Osteoblast (primary cell): ENCODE measurements at places on chromosomes 4 and X.

GRCh38 chrX:133881893-133882292 lies 103.5 kb downstream of the GPC3 start:
- DNase-seq: no peak

DNA sequence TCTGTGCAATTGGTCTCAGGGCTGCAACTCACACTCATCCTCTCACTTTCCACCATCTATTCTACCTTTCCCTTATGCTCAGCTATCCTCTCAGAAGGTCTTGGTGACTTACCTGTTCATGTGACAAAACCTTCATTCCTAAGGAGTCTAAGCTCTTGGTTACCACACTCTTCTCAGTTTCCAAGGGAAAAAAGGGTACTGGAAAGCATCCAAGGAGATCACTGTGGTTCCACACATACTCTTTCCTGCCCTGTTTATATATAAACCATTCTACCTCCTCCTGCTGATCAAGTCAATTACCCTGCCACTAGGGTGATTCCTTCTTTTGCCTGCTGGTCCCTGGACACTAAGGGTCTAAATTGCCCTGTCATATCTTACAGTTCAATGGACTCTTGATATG lies 57.2 kb upstream of the MAML3 start:
- DNase-seq: no peak

DNA sequence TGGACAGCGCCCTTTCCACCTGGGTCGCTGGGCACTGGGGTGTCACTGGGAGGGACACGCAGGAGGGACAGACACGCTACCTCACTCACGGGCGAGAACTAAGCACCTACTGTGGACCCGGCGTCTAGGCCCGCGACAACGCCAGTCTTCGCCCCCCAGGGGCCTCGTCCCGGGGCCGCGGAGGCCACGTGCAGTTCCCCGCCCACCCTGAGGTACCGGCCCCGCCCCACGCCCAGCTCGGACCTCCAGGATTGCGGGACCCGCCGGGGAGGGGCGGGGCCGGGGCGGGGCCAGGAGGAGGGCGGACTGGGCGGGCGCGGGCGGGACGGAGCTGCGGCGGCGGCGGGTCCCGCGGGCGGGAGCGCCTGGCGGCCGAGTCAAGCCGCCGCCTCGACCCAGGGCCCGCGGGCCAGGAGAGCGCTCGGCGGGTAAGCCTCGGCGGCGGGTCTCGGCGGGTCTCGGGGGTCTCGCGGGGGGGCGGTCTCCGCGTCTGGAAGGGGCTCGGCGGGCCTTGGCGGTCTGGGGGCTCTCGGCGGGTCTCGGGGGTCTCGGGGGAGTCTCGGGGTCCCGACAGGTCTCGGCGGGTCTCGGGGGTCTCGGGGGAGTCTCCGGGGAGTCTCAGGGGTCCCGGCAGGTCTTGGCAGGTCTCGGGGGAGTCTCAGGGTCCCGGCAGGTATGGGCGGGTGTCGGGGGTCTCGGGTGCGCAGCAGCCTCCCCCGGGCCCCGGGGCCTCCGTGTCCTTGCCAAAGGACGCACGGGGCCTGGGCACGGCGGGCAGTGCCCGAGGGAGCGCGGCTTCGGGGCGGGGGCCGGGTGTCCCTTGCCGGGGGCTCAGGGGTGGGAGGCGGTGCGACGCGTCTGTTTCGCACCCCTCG lies at the start of gene SH3BP2:
TSS of gene SH3BP2 (plus strand) at position 375 of the 875 bp plus-strand sequence. CDS start 27,533 bp downstream, outside the sequence.
- peak; percentile 97 for DNase-seq

DNA sequence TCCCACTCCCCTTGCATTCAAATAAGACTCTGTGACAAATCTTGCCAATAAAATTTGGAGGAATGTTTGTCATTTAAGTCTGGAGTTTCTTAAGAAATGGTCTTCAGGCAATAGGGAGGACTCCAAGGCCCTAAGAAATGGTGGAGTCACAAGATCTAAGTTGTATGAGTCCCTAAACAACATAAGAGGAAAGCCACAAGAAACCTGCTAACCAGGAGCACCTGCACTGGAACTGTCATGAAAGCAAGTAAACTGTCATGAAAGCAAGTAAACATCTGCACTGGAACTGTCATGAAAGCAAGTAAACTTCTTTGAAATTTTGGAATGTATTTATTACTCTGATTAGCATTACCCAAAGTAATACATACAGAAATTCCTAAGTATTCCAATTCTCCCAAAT lies 3.5 kb downstream of the CNOT6L start:
- no peak for DNase-seq

DNA sequence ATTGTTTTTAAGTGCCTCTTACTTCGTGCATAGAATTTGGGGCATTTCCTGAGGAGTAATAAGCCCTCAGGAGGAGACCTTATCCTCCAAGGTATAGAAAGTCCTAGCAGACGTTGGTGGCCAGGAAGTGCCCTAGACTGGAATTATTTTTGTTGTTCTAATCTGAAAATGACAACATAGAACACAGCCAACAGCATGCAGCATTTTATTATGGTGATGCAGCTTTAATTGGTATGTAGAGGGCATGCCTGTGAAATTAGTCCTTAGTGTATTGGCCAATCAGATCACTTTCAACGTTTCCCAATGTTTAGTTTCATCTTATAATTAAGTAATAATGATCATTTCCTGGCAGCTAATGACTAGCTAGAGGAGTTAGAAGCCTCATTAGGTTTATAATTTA lies 199.2 kb downstream of the SHROOM3 start:
- DNase-seq: peak; percentile 53

DNA sequence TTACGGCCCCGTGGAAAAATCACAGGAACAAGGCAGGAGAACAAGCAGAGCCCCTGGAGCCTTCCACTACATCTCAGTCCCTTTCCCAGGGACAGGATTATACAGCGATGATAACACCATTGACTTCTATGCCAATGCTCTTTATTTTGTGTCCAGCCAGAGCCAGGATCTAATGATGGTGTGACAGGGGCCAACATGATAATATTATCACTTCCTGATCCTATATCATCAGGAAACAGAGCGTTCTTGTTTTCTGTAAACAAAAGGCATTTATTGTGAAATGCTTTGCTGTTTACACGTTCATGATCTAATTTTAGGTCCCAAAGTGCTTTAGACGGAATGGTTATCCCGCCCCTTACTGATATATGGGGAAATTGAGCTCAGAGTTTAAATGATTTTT lies 12.8 kb downstream of the TMPRSS11E start:
- DNase-seq: no peak

DNA sequence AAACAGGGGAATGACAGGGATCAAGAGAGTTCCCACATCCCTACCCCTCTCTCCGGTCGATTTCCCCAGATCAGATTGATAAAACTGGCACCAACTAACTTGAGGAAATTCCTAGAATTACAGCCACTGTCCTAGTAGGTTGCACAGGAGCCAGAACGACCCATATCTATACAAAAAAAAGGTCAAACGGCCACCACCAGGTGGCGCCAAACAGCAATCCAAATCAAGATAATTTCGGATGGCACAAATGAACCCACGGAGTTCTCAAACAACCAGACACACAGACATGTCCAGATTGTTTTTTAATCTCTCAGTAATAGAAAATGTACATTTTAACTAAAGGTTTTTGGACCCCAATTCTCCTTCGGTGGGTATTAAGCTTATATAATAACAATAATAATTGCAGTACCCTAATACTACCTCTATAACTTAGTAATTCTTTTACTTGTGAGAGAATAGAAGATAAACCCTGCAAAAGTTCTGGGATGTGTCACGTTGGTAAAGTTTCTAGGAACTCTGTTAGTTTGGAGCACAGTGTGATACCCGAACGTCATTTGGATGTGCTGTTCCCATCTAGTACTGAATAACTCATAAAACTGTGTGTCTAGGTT lies 212.6 kb downstream of the SPOCK3 start:
- no peak for DNase-seq

- DNase-seq: no peak
Measured at GRCh38 chr4:42501624-42502401, 104.5 kb downstream of the SHISA3 start.

- DNase-seq: no peak
Measured at GRCh38 chr4:113901994-113902787, 77.3 kb downstream of the ARSJ start.

- DNase-seq: no peak
Measured at GRCh38 chr4:1952719-1953118, 56.1 kb downstream of the NELFA start.

DNA sequence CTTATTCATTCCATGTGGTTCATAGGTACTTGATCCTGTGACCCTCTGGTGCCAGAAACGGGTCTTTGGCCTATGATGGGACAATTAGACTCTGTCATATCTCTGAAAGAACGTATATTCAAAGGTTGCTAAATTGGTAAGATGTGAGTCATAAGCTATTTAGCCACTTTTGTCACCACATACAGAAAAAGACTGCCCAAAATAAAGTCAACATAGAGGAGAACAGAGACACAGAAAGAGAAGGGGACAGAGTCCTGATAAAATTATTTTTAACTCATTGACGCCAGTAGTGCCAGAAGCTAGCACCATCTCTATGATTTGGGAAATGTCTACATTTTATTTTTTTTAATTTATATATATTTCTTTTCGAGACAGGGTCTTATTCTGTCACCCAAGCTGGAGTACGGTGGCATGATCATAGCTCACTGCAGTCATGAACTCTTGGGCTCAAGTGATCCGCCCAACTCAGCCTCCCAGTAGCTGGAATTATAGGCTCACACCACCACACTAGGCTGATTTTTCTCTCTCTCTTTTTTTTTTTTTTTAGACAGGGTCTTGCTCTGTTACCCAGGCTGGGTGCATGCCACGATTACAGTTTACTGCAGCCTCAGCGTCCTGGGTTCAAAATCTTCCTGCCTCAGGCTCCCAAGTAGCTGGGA lies 92.1 kb upstream of the COX18 start:
- peak; percentile 68 for DNase-seq

- DNase-seq: peak; percentile 34
Measured at GRCh38 chr4:122617597-122618593, 3.0 kb downstream of the IL21 start.

GRCh38 chr4:478373-478772 lies 20.6 kb downstream of the ZNF721 start:
- no peak for DNase-seq

DNA sequence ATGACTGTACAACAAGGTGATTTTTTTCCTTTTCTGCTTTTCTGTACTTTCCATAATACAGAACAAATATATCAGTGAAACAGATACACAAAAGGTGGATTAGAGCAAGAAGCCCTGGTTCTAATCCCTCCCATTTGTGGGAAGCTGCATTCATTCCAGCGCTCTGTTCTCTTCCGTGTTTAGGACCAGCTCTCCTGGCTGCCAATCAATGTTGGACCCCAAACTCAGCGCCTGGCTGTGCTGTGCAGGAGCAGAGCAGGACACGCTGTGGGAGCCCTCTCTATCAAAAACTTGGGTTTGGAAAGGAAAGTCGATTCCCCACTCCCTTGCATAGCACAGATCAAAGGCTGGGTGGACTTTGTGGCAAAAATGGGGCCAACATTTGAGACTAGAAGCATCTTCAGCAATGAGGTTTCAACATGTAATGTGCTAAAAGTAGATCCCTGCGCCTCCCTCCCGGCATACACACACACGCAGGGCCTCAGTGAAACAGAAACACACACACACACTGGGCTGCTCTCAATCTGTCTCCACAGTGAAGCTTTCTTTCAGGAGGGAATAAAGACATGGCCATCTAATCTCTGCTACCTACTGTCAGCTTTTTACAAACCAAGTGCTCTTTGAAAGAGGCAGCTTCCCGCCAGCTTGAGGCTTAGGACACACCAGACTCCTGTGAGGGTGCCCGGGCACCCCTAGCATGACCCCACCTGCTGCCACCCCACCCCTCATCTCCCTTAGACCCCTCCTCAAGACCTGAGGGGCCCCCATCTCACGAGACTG lies 12.2 kb downstream of the WDR1 start:
- DNase-seq: peak; percentile 76

- DNase-seq: no peak
Measured at GRCh38 chr4:188414441-188414840, 275.2 kb downstream of the TRIML1 start.

GRCh38 chrX:40780082-40780481 lies 44.7 kb upstream of the MED14 start:
- no peak for DNase-seq

GRCh38 chr4:15348695-15349094 lies 79.1 kb upstream of the C1QTNF7 start:
- DNase-seq: no peak

GRCh38 chr4:88418411-88418810 lies 38.5 kb upstream of the HERC5 start:
- no peak for DNase-seq

- DNase-seq: no peak
Measured at GRCh38 chrX:43479850-43480249, 176.2 kb upstream of the MAOA start.

GRCh38 chr4:39446483-39446841 lies 12.3 kb downstream of the RPL9 start:
- no peak for DNase-seq

GRCh38 chr4:20868108-20868507 lies 167.8 kb downstream of the PACRGL start:
- DNase-seq: no peak

- DNase-seq: no peak
Measured at GRCh38 chrX:53974529-53974928, 69.7 kb downstream of the PHF8 start.

DNA sequence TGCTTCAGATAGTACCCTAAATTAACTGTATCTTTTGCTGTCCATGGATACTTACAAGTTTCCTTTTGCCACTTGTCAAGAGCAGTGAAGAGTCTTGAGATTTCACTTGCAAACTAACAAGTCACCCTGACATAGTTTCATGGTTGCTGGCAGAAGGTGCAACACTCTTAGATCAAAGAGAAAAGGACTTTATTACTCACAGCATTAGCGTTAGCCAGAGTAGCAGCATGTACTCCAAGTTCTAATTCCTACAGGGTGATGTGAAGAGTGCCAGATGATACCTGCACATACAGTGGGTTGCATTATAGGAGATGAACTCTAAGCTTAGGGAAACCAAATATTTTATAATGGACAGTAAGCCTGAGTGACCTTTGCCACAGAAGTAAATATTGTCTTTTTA lies 47.9 kb downstream of the NDST3 start:
- DNase-seq: no peak

GRCh38 chrX:3712051-3712869 lies 1.2 kb downstream of the PRKX start:
- DNase-seq: peak; percentile 76
